ENCODE measurements at places on chromosomes 1 and 21.

DNA sequence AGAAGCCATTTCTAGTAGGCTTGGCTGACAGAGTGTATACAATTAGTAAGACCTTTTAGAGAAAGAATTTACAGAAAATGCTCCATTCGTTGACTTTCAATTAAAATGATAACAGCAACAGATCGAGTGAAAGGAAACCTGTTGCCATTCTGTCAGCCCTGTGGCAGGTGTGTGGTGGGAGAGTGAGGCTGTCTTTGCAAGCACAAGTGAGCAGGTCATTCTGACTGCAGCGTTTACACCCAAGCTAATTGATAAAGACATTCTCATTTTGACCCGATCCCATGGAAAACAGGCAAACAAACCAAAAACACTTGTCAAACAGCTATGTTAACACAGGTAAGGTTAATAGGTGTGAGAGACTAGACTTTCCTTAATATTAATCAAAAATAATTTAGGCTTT is 257.3 kb downstream of the PTBP2 start:
- no peak for DNase-seq

DNA sequence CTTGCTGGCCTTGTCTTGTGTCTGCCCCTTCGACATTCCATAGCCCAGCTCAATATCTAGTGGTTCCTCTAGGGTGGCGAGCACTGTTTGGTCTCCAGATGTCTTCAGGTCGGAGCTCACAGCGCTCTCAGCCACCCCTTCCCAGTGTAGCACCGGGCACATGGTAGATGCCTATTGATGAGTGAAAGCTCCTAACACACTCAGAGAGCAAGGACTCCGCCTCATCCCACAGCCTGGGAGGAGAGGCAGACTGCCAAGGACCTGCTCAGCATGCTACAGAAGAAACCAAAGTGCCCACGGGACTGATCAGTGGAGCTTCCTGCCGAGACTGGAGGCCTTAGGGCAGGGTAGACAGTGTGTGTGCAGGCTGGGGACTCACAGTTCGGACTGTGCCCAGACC is 10.9 kb downstream of the PCSK9 start:
- no peak for DNase-seq

DNA sequence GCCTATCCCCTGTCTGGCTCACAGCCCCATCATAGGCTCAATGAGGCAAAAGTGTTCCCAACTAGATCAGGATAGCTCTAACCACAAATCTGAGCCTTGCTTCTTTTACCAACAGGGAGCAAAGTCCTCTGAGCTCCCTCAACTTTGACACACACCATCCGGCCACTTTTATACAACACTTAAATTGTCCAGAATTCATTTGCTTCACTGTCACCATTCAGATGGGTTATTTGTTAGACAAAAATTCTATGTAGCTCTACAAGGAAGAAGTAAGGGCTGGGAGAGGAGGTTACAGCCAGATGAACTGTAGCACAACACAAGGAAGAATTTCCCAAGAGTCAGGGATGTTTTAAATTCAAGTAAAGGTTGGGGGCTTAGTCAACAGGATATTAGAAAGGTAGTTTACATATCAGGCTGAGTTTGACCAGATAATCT is 50.8 kb downstream of the TGFBR3 start:
- DNase-seq, result no peak

DNA sequence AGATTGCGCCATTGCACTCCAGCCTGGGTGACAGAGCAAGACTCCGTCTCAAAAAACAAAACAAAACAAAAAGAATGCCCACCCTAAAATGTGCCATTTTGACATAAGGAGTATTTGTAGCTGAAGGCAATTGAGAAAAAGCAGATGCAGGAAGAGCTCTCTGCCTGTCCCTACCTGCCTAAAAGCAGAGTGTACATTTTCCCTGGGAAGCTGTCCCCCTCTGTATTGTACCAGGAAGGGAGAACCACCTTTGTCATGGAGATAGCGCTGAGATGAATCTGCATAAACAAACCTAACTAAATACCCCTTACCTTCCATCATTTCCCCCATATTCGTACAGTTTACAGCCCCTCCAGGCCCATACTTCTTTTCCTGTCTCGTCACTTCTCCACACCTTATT is 94.4 kb upstream of the SLC45A1 start:
- no peak for DNase-seq

GRCh38 chr1:23574265-23574754 is 15.0 kb upstream of the ID3 start:
- no peak for DNase-seq

GRCh38 chr1:208300084-208300770 is 56.0 kb upstream of the PLXNA2 start:
- DNase-seq, result no peak

DNA sequence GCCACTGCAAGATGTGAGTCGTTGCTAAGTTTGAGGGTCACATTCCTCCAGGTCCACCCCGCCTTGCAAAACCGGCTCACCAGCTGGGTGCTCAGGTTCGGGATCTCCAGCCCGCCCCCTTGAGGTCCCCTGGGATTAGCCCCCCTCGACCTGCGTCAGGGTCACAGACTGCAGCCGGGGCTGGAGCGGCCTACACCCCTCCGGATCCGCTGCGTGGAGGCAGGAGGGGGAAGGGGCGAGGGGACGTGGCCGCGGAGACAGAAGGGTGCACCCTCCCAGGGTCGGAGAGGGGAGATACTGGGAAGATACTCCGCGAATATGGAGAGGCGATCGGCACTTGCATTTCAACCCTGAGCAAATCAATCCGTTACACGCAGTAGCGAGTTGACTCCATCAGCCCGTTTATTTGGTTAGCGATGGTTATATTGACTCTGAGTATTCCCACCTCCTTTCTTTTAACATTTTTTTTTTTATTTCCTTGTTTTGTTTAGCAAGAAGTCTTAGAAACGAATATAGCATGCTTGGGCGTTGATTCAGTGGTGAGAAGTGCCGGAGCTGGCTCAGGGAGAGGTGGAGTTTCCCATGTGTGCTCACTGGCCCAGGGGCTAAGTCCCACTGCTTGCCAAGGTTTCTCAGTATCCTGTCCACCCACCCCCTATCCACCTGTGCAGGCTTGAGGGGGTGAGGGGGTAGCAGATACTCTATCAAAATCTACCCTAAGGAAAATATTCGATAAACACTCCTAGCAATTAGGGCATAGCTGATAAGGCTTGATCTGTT is 997 bp downstream of the IFNAR2 start:
- no peak for DNase-seq

GRCh38 chr1:152444045-152444444 is 30.0 kb upstream of the CRNN start:
- DNase-seq, result no peak

- DNase-seq, result peak; percentile 23
Measured at GRCh38 chr21:18603261-18603660, 199.7 kb upstream of the TMPRSS15 start.

- DNase-seq, result peak; percentile 51
Measured at GRCh38 chr1:222970040-222970439, 155.2 kb downstream of the DISP1 start.

DNA sequence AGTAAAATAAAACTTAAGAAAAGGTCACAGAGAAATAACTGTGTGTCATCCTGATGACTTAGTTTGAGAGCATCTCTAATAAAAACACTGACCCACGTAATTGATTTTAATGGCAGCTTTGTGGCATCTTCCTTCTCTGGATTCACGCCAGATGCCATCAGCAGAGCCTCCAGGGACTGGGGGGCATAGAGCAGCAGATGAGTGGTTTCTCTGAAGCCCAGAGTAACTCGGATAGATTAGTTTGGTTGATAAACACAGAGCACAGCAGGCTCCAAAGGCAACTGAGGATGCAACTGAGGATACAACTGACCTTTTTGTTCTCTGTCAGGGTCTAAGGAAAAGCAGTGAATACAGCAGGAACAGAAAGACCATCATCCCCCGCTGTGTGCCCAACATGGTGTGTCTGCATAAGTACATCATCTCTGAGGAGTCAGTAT is 180.8 kb downstream of the RPS6KC1 start:
- DNase-seq, result no peak

GRCh38 chr1:228842094-228842775 is 107.0 kb downstream of the RHOU start:
- no peak for DNase-seq

DNA sequence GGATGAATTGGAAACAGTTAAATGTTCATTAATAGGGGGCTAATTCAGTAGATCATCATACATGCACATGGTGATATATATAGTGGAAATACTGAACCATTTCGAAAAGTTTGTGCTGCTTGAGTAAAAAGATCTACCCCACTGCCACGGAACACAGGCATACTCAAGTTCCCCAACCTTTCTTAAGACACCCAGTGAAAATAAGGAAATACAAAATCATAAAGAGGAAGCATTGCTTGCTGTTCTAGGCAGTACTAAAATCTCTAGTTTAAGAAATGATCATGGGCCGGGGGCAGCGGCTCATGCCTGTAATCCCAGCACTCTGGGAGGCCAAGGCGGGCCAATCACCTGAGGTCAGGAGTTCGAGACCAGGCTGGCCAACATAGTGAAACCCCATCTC is 37.6 kb upstream of the KIRREL1 start:
- no peak for DNase-seq

GRCh38 chr1:18951818-18952391 is 4.6 kb downstream of the IFFO2 start:
- no peak for DNase-seq

DNA sequence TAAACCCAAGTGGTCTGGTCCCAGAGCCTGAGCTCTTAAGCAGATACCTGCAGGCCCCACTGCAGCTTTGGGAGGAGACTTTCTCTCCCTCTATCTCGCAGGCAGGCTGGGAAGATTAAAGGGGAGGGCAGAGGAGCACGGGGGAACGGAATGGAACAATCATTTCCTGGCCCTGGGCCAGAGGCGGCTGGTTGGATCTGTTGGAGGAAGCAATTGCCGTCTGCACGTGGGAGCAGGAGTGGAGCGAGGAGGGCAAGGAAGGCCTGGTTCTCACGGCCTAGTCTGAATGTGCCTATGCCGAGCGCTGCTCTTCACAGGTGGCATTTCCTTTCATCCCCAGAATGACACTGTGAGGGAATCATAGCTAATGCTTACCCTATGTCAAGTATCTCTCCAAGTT is 23.7 kb downstream of the NKAIN1 start:
- peak; percentile 53 for DNase-seq
